ENCODE measurements at places on chromosomes 5 and 9. TPM values are rescaled to one million over a fixed set of nuclear protein-coding genes. Genes with fewer than 3 reads are reported as not detected.

CARD9 gene
- 1.00 TPM for polyA plus RNA-seq

C9 gene
- polyA plus RNA-seq: 0.04 TPM

PRRX2 gene
- 0.83 TPM for polyA plus RNA-seq

DYNC2I2 gene
- 65.7 TPM for polyA plus RNA-seq

DRD1 gene
- polyA plus RNA-seq: not detected

TIMD4 gene
- polyA plus RNA-seq: not detected

DNA sequence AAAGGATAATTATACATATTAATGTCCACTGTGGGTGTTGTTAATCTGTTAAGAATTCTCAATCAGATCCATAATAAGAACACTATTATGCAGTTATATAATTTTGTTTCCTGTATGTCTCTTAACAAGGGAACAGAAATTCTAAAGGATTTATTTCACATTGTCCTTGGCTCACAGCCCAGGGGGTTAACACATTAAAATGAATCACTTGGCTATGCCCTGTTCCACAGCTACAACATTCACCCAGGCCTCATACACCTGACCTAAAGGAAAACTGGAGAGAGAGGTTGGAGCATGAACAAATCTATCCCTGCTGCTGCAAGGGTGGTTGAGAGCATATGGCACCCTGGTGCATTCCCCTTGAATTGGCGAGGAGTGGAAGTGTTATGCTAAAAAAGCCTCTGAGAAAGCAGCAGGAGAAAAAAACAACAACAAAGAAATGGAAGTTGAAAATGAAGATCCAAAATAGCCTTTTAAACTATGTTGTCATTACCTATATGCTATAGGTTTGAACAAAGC is 116.0 kb downstream of the KCNN2 start:
- no peak overlapping the region for H3K27ac ChIP-seq
- H3K27me3 ChIP-seq: no peaks in the 10 kb centered on the region
- DNase-seq: no peak
- H3K4me3 ChIP-seq: no peak overlapping the region
- no peaks in the 10 kb centered on the region for H3K36me3 ChIP-seq
- no peaks in the 10 kb centered on the region for H3K4me1 ChIP-seq

DNA sequence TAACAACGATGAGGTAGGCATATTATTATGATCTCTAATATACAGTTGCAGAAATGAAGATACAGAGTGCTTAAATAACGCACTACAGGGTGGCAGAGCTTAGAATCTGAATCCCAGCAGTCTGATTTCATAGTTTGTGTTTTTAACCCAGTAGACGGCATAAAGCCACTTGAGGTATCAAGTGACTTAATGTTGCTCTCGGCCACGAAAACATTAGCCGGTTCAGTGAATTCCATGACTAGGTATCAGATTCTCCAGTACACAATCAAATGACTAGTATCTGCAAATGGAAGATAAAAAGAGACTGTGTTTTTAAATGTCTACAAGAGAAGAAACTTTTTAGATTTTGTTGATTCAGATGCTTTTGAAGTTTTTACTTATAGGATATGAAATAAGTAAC is 24.8 kb downstream of the SMC2 start:
- no peaks in the 10 kb centered on the region for H3K36me3 ChIP-seq
- H3K27me3 ChIP-seq: no peaks in the 10 kb centered on the region
- DNase-seq: no peak
- H3K27ac ChIP-seq: no peak overlapping the region
- H3K4me3 ChIP-seq: no peak overlapping the region

- DNase-seq: no peak
- H3K4me3 ChIP-seq: no peak overlapping the region
- H3K36me3 ChIP-seq: no peaks in the 10 kb centered on the region
- H3K4me1 ChIP-seq: peaks cover 33% of the 10 kb centered on the region
- H3K27me3 ChIP-seq: no peaks in the 10 kb centered on the region
- H3K27ac ChIP-seq: no peak overlapping the region
These were observed 16.9 kb upstream of the PFDN1 start for GRCh38 chr5:140319833-140320232.

DNA sequence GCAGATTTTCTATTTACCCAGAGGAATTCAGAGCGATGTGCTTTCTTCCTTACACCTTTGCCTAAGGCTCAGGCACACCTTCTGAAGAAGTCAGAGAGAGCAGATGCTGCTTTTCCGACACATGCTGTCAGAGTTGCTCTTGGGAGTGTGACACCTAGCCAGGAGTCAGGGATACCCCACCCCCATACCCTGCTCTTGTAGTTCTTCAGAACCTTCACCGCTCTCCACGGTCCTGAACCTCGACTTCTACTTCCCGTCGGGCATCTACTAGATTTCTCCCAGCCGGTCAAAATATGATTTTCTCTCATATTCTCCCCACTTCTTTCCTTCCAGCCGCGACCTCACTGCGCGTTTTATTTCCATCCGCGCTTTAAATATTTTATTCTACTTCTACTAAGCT is 1.7 kb downstream of the GRIN3A start:
- peaks cover 17% of the 10 kb centered on the region for H3K27me3 ChIP-seq
- peak overlapping the region; percentile 53 for H3K4me3 ChIP-seq
- no peak for DNase-seq
- H3K4me1 ChIP-seq: peaks cover 11% of the 10 kb centered on the region
- H3K36me3 ChIP-seq: no peaks in the 10 kb centered on the region
- H3K27ac ChIP-seq: no peak overlapping the region

DNA sequence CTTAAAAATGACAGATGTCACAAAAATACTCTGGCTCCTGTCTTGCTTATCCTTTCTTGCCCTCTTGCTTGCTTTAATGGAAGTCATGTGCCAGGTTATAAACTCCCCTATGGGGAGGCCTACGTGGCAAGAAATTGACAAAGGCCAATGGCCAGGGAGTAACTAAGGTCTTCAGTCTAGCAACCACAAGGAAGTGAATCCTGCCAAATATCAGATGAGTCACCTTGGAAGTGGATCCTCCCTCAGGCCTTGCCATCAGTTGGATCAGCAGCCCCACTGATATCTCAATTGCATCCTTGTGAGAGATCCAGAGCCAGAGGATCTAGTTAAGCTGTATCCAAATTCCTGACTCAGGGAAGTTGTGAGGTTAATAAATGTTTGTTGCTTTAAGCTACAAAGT is 82.8 kb downstream of the CAAP1 start:
- no peak overlapping the region for H3K4me3 ChIP-seq
- no peak overlapping the region for H3K27ac ChIP-seq
- no peak for DNase-seq
- no peaks in the 10 kb centered on the region for H3K27me3 ChIP-seq
- H3K4me1 ChIP-seq: no peaks in the 10 kb centered on the region

DNA sequence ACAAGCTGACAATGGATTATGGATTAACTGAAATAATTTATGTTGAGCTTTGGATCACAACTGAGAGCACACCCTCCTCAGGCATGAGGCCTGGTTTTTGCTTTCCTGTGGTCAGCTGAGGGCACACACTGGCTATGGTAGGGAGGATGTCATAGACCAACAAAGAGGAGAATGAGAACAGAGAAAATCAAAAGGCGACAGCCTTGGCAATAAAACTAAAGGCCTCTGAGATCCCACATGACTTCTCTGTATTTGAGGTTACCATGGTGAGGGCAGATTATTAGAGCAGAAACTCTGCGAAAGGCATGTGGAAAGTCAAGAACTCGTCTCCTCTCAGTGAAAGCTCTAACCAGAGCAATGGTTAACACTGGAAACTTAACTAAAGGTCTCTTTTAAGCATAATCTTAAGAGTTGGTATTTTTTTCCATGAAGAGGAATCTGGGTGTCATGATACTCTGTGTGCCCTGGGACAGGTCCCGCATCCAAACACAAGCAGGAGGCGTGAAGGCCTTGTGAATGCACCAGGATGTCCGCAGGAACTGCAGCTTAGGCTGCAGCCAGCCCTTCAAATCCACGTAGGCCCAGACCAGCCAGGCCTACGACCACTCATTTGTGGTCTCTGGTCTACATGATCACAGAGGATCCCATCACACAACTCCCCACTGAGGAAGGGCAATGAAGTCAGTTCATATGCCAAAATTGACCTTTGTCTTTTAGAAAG is 12.4 kb upstream of the MEIKIN start:
- no peak overlapping the region for H3K4me3 ChIP-seq
- no peaks in the 10 kb centered on the region for H3K27me3 ChIP-seq
- no peak overlapping the region for H3K27ac ChIP-seq
- DNase-seq: no peak
- no peaks in the 10 kb centered on the region for H3K4me1 ChIP-seq

DNA sequence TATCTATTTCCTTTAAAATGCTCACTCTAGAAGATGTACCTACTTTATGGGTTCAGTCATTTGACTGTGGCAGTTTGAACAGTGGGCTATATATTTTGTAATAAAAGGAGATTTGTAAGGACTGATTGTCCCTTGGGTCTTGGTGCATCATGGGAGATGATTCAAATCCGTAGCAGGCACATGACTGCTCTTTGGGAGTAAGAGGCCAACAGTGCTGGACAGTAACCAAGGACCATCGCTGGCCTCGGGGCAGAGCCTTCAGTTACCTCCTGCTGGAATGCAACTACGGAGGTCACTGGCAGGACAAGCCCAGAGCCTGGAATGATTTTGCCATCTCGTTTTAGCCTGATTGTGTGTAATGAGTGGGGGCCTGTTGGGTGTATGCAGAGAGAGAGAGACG is 7.0 kb upstream of the MAMDC2 start:
- H3K36me3 ChIP-seq: no peaks in the 10 kb centered on the region
- no peak overlapping the region for H3K4me3 ChIP-seq
- no peaks in the 10 kb centered on the region for H3K27me3 ChIP-seq
- no peaks in the 10 kb centered on the region for H3K4me1 ChIP-seq

GRCh38 chr9:131724683-131725082 is 15.2 kb downstream of the RAPGEF1 start:
- peaks cover 63% of the 10 kb centered on the region for H3K4me1 ChIP-seq
- no peak overlapping the region for H3K4me3 ChIP-seq
- H3K27me3 ChIP-seq: no peaks in the 10 kb centered on the region
- DNase-seq: no peak

DNA sequence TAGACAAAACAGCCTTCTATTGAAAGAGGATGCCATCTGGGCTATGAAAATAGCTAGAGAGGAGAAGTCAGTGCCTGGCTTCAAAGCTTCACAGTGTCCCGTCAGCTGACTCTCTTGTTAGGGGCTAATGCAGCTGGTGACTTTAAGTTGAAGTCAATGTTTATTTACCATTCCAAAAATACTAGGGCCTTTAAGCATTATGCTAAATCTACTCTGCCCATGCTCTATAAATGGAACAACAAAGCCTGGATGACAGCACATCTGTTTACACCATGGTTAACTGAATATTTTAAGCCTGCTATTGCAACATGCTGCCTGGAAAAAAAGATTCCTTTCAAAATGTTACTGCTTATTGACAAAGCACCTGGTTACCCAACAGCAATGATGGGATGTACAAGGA is 309.1 kb downstream of the NTRK2 start:
- H3K4me3 ChIP-seq: no peak overlapping the region
- DNase-seq: no peak
- H3K27ac ChIP-seq: no peak overlapping the region
- H3K36me3 ChIP-seq: no peaks in the 10 kb centered on the region

DNA sequence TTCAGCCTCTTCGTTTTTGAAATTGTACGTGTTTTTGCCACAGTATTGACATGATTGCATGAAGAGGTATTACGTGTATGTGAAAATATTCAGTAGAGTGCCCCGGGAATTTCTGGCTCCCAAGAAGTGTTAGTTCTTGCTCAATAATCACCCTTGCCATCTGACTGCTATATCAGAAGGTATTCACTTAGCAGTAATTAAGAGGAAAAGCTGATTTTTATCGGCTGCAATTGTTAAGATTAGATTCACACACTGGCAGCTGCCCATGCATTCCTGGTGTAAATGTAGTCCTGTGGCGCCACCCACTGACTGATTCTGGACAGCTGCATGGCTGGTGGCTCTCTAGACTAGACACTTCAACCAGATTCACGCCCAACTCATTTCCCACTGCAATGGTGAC is 440.1 kb upstream of the ADAMTS16 start:
- no peaks in the 10 kb centered on the region for H3K27me3 ChIP-seq
- H3K4me3 ChIP-seq: no peak overlapping the region
- H3K27ac ChIP-seq: no peak overlapping the region
- H3K36me3 ChIP-seq: no peaks in the 10 kb centered on the region
- peak; percentile 40 for DNase-seq
- H3K4me1 ChIP-seq: no peaks in the 10 kb centered on the region

DNA sequence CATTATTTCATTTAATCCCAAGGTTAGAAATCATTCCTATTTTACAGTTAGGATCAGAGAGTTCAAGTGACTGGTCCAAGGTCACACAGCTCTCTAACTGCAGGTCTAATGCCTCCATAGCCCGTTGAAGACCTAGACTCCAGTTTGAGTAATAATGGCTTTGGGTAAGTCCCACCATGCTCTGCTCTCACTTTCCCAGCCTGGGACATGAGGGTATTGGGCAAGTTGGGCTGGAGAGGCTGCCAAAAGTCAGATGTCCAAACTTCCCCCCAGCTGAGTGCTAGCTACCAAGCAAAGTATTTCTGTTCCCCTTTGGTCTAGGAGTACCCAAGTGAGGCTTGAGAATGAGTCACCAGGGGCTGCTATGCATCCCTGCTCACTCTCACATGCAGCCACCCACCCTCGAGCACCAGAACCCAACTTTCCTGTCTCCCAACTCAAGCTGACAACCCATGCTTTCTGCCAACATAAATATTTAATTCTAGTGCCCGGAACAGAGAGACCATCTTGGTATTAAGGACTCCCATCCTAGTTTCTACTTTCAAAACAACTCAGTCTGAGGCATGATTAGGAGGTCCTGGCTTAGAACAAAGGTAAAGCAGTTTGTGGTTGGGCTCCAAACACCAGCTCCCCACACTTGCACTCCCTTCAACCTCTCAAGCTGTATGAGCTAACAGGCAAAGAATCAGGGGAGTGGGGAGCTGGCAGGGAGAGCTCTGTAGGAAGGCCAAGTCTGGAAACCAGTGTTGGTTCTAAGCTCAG is 236.5 kb upstream of the TRIM32 start:
- DNase-seq: no peak
- H3K4me1 ChIP-seq: no peaks in the 10 kb centered on the region
- H3K27ac ChIP-seq: no peak overlapping the region
- H3K4me3 ChIP-seq: no peak overlapping the region

DNA sequence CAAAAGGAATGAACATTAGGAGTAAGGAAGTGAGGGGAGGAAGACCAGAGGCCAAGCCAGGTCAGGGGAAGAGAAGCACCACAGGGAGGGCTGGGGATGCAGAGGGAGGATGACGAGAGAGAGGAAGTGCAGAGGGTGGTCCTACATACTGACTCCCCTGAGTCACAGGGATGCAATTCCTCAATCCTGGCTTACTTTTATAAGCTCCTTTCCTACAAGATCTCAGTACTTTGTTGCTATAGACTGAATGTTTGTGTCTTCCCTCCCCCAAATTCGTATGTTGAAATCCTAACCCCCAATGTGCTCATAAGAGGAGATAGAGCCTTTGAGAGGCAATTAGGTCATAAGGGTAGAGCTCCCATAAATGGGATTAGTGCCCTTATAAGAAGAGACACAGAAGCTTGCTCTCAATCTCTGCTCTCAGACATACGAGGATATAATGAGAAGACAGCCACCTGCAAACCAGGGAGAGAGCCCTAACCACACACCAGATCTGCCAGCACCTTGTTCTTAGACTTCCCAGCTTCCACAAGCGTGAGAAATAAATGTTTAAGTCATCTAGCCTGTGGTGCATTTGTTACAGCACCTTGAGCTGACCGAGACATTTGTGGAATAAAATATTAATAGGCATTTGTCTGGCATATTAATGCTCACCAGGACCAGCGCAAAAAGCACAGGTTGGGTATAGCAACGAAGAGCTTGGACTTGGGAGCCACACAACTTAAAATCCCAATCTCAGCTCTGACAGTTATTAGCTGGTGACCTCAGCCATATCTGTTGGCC is 33.4 kb downstream of the GCNT4 start:
- H3K36me3 ChIP-seq: no peaks in the 10 kb centered on the region
- H3K4me1 ChIP-seq: no peaks in the 10 kb centered on the region
- DNase-seq: no peak
- H3K27me3 ChIP-seq: no peaks in the 10 kb centered on the region
- H3K27ac ChIP-seq: no peak overlapping the region

Data from heart left ventricle (tissue), 16 donors.